A549 treated with ZK216348 at 1 μM for 4 hours (cell line): ENCODE measurements at places on chromosomes 6 and 20. TPM values are rescaled to one million over a fixed set of nuclear protein-coding genes. Genes with fewer than 3 reads are reported as not detected.

Gene RSPH4A
- 0.14 to 0.26 TPM (median 0.17 TPM) in 5 replicates for total RNA-seq

Gene IL17A
- total RNA-seq = not detected in 5 replicates

Gene POU5F1
- total RNA-seq = 7.3 to 11.6 TPM (median 9.2 TPM) in 5 replicates

Gene JAG1
- 29.6 to 43.4 TPM (median 41.1 TPM) in 5 replicates for total RNA-seq

Gene MTFR2
- 10.4 to 14.4 TPM (median 11.9 TPM) in 5 replicates for total RNA-seq
